ENCODE measurements at places on chromosomes 1 and 21. TPM values are rescaled to one million over a fixed set of nuclear protein-coding genes. Genes with fewer than 3 reads are reported as not detected.
A peak's percentile ranks its signal among the peaks of the same experiment; 100 is the strongest.

DNA sequence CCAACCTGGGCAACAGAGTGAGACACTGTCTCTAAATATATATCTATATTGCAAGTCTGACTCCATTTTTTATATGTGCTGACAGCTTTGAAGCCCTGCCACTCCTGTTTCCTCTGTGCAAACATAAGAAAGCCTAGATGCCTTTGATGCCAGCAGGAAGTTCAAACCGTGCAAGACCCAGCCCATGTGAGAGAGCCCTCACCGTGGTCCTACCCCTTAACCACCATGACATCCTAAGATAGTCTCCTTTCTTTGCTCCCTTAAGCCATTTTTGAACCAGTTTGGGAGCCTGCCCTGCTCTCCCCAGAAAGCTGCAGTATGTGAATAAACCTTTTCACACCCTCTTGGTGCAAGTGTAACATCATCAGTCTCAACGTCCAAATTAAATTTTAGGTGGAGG is 3.7 kb upstream of the DIPK1A start:
- no peak overlapping the region for H3K4me3 ChIP-seq
- H3K27me3 ChIP-seq: no peaks in the 10 kb centered on the region
- peaks cover 4% of the 10 kb centered on the region for H3K4me1 ChIP-seq
- H3K27ac ChIP-seq: no peak overlapping the region
- no peaks in the 10 kb centered on the region for H3K36me3 ChIP-seq
- DNase-seq: no peak

GRCh38 chr1:53987880-53988279 is 30.1 kb downstream of the LDLRAD1 start:
- no peak overlapping the region for H3K4me3 ChIP-seq
- H3K36me3 ChIP-seq: no peaks in the 10 kb centered on the region
- no peaks in the 10 kb centered on the region for H3K4me1 ChIP-seq
- DNase-seq: no peak
- no peak overlapping the region for H3K27ac ChIP-seq

- H3K4me1 ChIP-seq: no peaks in the 10 kb centered on the region
- no peak for DNase-seq
- H3K36me3 ChIP-seq: no peaks in the 10 kb centered on the region
- H3K4me3 ChIP-seq: no peak overlapping the region
These were observed 978.2 kb upstream of the NCAM2 start for GRCh38 chr21:20020026-20020425.

DNA sequence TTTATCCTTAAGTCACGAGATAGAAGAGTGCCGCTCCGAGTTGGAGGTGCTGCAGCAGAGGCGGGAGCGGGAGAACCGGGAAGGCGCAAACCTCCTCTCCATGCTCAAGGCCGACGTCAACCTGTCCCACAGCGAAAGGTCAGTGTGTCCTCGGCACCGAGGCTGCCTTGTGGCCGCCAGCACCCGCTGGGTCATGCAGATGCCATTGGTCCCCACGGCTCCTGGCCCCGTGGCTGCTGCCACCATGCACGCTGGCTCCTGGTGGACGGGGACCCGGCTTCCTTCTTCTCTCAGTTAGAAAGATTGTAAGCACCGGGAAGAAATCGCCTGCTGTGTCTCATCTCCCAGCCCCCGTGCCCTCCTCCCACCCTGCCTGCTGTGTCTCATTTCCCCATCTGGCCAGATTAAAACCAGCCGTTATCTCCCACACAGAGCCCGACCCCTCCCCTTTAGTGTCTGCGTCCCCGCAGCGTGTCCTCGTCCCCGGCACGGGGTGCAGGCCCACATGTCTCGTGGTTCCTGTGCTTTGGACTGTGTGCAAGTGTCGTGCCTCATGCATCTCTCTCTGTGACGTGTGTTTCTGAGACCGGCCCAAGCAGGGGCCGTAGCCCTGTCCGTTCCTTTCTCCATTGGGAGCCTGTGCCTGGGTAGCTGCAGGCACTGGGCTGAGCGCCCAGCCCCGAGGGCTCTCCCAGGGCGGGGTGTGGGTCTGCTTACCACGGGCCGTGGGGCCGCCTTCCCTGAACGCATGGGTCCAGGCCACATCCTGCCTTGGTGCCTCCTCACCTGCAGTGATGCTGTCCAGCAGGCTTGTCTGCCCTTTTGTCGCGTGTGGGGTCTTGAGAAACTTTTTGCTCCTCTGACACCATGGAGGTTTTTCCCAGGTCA is 62.1 kb downstream of the PCNT start:
- H3K4me3 ChIP-seq: no peak overlapping the region
- H3K4me1 ChIP-seq: no peaks in the 10 kb centered on the region
- no peaks in the 10 kb centered on the region for H3K27me3 ChIP-seq
- no peak for DNase-seq

- no peaks in the 10 kb centered on the region for H3K36me3 ChIP-seq
- DNase-seq: no peak
- no peaks in the 10 kb centered on the region for H3K4me1 ChIP-seq
- no peaks in the 10 kb centered on the region for H3K27me3 ChIP-seq
- no peak overlapping the region for H3K27ac ChIP-seq
These were observed 547.3 kb upstream of the BEND5 start for GRCh38 chr1:49323925-49324540.

DNA sequence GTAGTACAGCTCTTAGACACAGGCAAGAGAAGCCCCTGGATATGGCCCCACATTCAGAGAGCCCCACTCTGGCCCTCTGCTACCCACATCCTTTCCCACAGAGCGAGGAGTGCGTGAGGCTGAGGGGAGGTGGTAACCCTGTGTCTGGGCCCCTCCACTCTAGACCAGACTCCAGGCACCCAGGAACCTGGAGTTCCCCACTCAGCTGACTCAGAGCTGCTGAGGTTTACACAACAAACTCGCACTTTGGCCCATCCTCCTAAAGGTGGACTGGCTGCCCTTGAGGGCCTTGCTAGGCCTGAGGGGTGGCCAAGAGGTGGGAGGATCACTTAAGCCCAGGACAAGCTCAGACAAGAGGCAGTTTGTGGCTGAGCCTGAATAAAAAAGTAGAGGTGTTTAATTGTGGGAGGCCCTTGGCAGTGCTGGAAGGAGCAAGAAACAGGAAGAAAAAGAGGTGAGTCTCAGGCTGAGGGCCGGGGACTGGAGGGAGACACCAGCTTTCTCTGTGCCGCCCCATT is 10.7 kb downstream of the MR1 start:
- DNase-seq: no peak
- H3K27ac ChIP-seq: no peak overlapping the region
- H3K27me3 ChIP-seq: no peaks in the 10 kb centered on the region
- H3K4me3 ChIP-seq: no peak overlapping the region

- no peaks in the 10 kb centered on the region for H3K27me3 ChIP-seq
- peak overlapping the region; percentile 8 for H3K4me3 ChIP-seq
- no peaks in the 10 kb centered on the region for H3K36me3 ChIP-seq
- no peak for DNase-seq
- H3K4me1 ChIP-seq: peaks cover 59% of the 10 kb centered on the region
These were observed 36.8 kb downstream of the GADD45A start for GRCh38 chr1:67721650-67722291.

DNA sequence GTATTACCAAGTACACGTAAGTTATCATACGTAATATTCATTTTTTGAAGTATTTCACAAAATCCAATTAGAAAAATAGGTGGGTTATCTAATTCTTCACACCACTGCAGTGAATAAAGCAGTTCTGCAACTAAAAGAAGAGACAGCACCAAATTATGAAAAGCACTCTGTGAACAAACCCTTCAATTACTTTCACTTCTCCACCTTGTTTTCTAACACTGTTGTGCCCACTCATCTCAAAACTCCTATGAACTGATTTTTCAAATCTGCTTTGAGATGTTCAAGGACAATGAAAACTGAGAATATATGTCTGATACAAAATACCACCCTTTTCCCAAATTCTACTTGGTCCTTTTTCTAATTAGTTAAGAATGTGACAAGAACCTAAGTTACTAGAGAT is 39.4 kb downstream of the LTN1 start:
- H3K27me3 ChIP-seq: no peaks in the 10 kb centered on the region
- no peak overlapping the region for H3K4me3 ChIP-seq
- no peaks in the 10 kb centered on the region for H3K4me1 ChIP-seq
- no peak overlapping the region for H3K27ac ChIP-seq
- H3K36me3 ChIP-seq: peaks cover 8% of the 10 kb centered on the region

DNA sequence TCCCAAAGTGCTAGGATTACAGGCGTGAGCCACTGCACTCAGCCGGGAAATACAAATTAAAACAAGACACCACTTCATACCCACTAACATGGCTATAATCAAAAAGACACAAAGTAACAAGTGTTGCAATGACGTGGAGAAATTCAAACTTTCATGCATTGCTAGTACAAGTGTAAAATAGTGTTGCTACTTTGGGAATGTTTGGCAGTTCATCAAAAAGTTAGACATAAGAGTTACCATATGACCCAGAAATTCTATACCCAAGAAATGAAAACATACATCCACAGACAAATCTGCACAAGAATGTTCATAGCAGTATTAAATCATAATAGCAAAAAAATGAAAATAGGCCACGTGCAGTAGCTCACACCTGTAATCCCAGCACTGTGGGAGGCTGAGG is 16.4 kb downstream of the FOXJ3 start:
- peaks cover 40% of the 10 kb centered on the region for H3K4me1 ChIP-seq
- DNase-seq: no peak
- no peak overlapping the region for H3K27ac ChIP-seq

- DNase-seq: no peak
- no peaks in the 10 kb centered on the region for H3K27me3 ChIP-seq
- no peaks in the 10 kb centered on the region for H3K4me1 ChIP-seq
- H3K36me3 ChIP-seq: no peaks in the 10 kb centered on the region
- H3K4me3 ChIP-seq: no peak overlapping the region
- H3K27ac ChIP-seq: no peak overlapping the region
These were observed 27.2 kb upstream of the LRRC8C start for GRCh38 chr1:89605692-89606091.

DNA sequence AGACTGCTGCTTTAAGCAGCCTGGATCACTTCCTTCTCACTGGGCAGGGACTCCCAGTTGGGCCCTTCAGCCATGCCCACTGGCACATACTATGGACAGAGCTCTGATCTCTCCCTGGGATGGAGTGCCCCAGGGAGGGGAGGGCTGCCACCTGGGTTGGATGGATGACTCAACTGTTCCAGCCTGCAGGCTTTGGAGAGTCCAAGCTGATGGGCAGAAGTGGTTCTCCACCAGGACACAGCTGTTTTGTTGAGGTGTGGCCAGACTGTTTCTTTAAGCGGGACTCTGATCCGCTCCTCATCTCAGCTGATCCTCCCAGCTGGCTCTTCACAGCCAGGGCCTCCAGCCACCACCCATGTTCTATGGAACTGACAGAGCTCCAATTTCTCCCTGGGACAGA is 166.9 kb downstream of the MAGI3 start:
- no peak overlapping the region for H3K27ac ChIP-seq
- H3K27me3 ChIP-seq: no peaks in the 10 kb centered on the region
- DNase-seq: no peak
- H3K4me1 ChIP-seq: no peaks in the 10 kb centered on the region
- H3K36me3 ChIP-seq: peaks cover under 1% of the 10 kb centered on the region

The AADACL4 gene
- not detected for total RNA-seq

The FMO2 gene
- total RNA-seq: 292 TPM

Measured in thoracic aorta (tissue), 2 donors.